ENCODE measurements at places on chromosomes 3 and 15.

DNA sequence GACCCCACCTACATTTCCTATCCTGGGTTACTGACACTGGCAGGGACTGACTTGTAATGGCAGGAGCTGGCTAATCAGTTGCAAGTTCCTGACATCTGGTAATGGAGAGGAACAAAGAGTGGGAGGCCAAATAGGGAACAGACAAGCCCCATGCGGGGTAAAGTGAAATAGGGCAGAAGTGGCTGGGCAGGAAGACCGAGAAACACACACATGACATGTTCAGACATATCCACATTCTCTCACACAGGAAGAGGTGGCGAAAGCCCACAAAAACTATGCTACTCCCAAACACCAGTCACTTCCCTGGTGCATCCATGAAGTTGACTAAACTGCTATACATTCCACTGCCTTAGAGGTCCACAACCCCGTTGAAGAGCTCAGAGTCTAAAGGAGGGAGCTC is 394.1 kb upstream of the TBL1XR1 start:
- DNase-seq = no peak

- no peak for DNase-seq
Measured at GRCh38 chr3:181912384-181912783, 200.7 kb downstream of the SOX2 start.

DNA sequence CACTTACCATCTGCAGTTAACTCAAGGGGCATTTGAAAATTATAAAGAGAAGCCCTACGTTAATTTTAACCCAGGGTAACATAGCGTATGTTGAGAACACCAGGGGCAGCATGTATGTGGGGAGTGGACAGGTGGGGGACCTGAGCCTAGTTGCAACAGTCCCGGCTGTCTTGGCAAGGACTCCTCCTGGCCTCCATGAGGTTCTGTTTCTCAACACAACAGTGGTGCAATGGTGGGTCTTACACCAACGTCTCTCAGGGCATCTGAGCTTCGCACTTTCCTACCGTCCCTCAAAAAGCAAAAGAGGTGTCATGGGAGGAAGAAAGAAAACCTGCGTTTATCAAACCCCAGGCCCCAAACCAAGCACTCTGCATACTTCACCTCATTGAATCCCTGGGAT is 50.6 kb downstream of the MGLL start:
- no peak for DNase-seq

- DNase-seq = no peak
Measured at GRCh38 chr15:79204886-79205675, 77.4 kb upstream of the ANKRD34C start.

DNA sequence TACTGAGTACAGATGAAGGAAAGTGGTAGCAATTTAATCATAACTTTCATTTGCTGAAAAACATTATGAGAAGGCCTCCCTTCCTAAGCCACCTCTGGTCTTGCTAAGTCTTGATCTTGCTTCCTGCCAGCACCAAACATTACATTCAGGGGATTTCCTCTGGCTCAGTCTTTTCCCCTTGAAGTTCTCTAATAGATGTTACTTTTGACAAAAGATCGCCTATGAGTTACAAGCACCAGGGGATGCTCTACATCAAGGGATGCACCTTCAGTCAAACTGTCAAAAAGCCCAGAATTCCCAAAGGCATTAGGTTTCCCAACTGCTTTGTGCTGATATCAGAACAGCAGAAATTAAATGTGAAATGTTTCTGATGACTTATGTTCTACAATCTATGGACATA is 47.3 kb downstream of the AQP9 start:
- no peak for DNase-seq

GRCh38 chr15:55827955-55828354 is 85.0 kb upstream of the PRTG start:
- DNase-seq = no peak

DNA sequence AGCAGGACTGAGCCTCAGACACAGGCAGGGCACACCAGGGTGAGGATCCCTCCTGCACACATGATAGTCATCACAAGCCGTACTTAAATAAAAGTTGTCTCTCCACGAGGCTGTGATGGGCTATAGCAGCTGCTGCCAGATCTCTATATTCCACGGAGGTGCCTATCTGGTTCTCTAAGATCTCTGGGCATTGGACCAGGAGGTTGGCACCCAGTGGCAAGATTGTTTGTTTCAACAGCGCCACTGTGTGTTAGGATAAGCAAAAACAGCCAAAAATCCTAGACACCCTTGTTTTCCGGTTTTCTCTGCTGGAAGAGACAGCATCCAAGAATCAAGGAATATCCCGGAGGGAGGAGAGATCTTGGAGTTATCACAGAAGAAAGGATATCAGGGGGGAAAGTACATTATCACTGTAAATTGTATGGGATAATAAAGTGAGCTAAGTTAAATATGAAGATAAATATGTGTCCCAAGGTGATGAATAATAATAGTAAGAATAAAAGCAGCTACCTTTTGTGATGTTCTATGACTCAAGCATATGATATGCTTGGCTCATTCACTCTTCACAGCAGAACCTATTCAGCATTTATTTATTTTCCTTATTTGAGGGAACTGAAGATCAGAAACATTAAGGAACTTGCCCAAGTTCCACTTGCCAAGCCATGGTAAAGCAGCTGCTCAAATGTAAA is 90.6 kb upstream of the AKAP13 start:
- DNase-seq = no peak

GRCh38 chr15:93231994-93232393 is 143.0 kb upstream of the RGMA start:
- DNase-seq = no peak

GRCh38 chr3:121895121-121895520 is 920 bp downstream of the SLC15A2 start:
- no peak for DNase-seq

DNA sequence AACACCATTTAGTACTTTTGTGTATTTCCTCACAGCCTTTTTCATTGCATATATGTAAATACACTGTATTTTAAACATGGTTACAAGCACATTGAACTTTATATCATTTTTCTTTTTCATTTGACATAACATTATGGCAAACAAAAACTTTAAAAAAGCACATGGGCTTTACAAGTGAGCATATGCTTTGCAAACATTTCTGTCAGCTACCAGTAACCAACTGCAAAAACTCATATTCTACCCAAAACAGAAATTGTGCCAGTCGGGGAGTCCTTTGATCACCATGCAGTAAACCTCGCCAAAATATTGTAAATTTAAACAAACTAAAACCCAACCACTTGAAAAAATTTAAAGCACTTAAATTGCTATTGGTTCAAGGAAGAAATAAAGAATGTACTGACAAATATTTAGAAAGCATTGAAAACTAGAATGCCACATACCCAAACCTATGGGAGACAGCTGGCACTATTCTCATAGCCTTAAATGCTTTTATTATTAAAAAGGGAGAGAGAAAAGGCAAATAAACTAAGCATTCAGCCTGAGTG is 24.4 kb downstream of the ZNF710 start:
- no peak for DNase-seq

DNA sequence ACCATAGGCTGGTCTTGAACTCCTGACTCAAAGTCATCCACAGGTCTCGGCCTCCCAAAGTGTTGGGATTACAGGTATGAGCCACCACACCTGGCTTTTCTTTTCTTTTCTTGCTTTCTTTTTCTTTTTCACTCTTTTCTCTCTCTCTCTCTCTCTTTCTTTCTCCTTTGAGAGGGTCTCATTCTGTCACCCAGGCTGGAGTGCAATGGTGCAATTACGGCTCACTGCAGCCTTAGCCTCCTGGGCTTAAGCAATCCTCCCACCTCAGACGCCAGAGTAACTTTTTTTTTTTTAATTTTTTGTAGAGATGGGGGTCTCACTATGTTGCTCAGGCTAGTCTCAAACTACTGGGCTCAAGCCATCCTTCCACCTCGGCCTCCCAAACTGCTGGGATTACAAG is 133.1 kb upstream of the UBE2E1 start:
- DNase-seq = no peak

- no peak for DNase-seq
Measured at GRCh38 chr15:26974120-26974780, 3.3 kb downstream of the GABRG3 start.
